ENCODE measurements at places on chromosomes 11 and 22.

DNA sequence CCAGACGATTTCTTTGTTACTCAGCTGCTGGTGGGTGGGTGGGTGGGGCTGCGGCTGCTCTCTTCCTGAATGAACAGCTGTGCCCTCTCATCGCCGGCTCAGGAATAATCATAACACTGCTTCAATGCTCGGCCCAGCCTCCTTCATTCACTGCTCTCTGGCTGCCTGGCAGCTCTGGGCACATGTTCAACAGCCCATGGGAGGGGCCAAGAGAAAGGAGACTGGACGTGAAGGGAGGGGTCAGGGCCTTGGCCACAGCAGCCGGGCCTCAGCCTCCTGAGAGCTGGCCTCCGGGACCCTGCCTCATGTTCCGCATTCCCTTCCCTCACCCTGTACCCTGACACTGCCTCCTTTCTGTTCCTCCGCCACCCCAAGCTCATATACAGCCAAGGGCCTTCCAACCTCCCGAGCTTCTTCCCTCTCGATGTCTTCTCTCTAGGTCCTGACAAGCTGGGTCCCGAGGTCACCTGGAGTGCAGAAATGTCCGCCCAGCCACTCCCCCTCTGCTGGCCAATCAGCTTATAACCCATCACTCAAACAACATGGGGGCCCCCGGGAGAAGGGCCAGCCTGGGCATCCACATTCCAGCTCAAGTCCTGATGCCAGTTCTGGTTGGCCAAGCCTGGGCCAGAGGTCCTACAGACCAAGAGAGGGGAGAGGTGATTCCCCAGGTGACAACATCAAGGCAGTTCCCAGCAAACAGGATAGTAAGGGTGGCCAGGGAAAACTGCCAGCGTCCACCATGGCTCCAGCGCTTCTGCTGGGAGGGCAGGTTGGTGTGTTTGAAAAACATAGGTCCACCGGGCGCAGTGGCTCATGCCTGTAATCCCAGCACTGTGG is 3.2 kb upstream of the CSDC2 start:
- DNase-seq, result no peak

- DNase-seq, result no peak
Measured at GRCh38 chr11:66160709-66161108, 90.6 kb downstream of the PACS1 start.

GRCh38 chr11:82930734-82931133 is 29.2 kb downstream of the DDIAS start:
- no peak for DNase-seq

DNA sequence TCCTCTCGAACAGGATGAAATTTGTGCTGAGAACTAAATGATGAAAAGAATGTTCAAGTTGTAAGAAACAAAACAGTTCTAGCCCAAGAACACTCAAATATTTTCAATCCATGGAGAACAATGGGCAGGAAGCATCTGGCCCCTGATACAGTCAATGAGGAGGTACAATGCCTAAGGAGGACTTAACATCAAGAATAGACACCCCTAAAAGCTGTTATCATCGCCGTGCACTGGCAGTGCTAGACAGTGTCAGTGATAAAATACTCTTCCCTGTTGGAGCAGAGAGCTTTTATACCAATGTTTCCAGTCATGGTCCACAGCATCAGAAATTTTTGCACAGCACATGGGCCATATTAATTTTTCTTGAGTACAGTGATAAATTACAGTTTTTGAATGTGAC is 20.2 kb upstream of the VSTM5 start:
- no peak for DNase-seq

DNA sequence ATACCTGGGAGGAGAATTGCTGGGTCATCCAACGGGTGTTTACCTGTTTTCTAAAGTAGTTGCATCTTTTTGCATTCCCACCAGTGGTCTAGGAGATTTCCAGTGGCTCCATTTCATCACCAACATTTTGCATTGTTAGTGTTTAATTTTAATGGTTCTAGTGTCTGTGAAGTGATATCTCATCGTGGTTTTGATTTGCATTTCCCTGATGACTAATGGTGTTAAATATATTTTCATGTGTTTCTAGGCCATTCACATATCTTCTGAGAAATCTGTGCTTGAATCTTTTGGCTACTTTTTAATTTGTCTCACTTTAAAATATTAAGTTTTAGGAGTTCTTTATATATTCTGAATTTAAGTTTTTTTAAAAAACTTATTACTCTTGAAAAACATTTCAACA is 439.6 kb downstream of the TMEM135 start:
- no peak for DNase-seq

GRCh38 chr22:25068707-25069106 is 116.2 kb downstream of the KIAA1671 start:
- DNase-seq, result no peak

DNA sequence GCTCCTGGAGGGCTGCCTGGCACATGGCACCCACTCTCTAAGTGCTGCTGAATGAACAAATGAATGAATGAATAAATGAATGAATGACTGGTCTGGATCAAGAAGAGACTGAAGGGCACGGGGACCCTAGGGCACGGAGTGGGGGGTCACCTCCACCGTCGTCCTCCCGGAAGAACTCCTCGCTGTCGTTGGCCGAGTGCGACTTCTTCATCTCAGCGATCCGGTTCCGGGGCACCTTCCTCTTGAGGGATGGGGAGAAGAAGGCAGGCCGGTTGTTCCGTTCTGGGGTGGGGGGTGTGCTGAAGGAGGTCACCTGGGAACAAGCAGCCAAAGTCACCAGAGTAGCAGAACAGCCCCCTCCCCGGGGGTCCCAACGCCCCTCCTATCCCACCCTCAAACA is 36.0 kb downstream of the NUP50 start:
- DNase-seq, result no peak

- no peak for DNase-seq
Measured at GRCh38 chr11:108887436-108888238, 222.8 kb downstream of the DDX10 start.

DNA sequence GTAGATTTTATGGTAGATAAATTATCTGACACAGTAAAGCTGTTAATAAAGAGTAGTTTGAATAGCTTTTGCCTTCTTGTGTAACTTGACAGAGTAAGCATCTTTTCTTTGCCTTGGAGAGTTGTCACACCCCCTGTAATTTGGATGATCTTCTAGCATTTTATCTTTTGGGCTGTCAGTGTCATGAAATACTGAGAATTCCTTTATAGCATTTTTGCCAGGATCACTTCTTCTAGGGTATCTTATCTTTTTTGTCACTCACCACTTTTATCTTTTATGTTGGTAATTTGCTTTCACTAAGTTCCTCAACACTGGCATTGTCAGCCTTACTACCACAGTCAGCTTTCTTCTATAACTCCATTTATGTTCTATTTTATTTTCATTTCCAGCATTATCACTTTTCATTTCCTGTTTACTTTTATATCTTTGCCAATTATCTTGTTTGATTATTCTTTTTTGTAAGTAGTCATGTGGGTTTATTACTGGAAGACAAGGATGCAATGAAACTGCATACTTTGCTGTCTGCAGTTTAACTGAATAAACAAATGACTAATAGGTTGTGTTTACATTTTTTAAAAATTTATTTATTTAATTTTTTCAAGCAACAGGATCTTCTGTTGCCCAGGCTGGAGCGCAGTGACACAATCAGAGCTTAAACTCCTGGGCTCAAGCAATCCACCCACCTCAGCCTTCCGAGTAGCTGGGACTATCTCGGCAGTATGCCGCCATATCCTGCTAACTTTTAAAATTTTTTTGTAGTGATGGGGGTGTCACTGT is 28.1 kb upstream of the ACAT1 start:
- no peak for DNase-seq

DNA sequence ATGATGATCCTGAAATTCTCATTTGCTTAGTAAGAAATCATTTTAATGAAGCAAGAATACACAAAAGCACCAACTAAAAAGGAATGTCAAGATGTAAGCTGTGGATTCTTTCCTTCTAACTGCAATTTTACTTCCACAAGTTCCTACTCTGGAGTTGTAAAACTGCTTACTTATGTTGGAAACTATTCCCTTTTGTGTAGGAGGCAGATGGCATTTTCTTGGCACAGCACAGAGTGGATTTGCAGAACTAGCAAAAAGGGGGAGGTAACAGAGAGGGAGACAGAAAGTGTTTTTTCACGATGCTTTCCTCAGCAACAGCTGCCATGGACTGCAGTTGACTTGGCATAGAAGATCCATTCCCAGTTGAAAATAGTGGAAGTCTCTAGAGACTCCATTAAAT is 1112.0 kb upstream of the RAG2 start:
- no peak for DNase-seq

DNA sequence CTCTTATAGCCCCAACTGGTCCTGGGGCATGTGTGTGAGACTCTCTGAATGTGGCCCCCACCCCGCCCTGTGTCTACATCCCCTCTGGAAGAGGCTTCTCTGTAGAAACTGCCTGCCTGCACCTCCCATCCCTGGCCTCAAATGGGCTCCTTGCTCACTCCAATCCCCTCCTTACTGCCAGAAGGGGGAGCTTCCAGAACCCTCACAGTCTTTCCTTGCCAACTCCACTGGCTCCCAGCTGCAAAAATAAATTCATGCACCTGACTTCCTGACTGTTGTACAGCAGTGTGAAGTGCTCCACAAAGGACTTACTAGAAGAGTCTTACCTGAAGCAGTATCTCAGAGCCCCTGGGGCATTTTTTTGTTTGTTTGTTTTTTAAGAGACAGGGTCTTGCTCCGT is 15.2 kb upstream of the SERPIND1 start:
- DNase-seq, result no peak

GRCh38 chr11:70135625-70136059 is 57.5 kb downstream of the ANO1 start:
- no peak for DNase-seq

DNA sequence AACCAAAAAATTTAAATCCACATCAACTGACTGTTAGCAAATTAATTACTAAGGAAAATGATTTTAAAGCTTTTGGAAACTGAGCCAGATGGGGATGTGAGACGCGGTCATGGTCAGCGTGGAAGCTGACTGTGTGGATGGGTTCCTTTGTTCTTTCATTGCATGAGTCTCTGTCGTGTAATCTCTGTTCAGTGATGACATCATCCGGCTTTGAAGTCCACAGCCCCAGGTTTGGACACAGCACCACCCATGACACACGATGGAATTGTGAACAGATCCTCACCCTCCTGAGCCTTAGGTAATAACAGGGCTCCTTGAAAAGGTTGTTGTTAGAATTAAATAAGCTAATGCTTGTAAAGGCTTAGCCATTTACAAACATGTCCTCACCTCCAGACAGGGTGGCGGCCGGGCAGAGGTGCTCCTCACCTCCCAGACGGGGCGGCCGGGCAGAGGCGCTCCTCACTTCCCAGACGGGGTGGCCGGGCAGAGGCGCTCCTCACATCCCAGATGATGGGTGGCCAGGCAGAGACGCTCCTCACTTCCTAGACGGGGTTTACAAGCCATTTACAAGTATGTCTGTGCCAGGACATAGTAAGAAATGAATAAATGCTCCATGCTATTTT is 677.3 kb downstream of the TBC1D22A start:
- DNase-seq, result no peak

GRCh38 chr11:65445604-65446445 is 23.2 kb downstream of the NEAT1 start:
- no peak for DNase-seq

DNA sequence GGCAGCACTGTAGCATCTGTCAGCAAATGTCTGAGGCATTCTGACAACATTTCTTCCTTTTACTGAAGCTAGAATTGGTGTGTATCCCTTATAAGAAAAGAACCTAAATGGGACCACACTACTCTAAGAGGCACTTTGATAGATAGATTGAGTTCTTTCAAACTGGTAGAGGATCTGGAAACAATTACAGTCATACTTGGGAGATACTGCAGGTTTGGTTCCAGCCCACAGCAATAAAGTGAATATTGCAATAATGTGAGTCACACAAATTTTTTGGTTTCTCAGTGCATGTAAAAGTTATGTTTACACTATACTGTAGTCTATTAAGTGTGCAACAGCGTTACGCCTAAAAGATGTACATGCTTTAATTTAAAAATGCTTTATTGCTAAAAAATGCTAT is 96.9 kb downstream of the SBF2 start:
- DNase-seq, result no peak

- no peak for DNase-seq
Measured at GRCh38 chr11:72755713-72756285, 3.6 kb upstream of the ARAP1 start.

- DNase-seq, result no peak
Measured at GRCh38 chr11:37830529-37830928, 1232.5 kb upstream of the RAG2 start.

DNA sequence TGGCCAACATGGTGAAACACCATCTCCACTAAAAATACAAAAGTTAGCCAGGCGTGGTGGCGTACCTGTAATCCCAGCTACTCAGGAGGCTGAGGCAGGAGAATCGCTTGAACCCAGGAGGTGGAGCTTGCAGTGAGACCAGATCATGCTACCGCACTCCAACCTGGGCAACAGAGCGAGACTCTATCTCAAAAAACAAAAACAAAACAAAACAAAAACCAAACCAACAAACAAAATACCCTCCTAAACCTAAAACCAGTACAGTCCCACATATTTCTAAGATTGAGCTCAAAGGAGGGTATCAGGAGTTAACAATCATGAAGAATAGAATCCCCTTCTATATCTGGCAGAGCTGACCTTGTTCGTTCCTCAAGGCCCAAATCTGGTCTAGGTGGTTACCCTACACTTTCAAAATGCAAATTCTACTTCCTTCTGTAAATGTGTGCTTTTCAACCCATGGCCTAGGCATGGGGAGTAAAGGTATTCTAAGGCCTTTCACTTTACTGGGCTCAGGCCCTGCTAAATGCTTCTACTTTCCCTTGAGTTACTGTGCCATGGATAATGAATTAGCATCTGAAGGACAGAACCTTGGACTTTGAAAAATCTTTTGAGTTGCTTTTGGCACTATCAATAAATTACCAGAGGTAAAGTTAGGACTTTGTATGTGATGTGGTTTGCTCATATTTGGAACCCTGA is 10.4 kb upstream of the PPP2R1B start:
- no peak for DNase-seq

- DNase-seq, result no peak
Measured at GRCh38 chr22:33519071-33519973, 401.0 kb downstream of the LARGE1 start.

GRCh38 chr11:77062924-77063323 is 3.8 kb upstream of the CAPN5 start:
- no peak for DNase-seq

All from stimulated activated CD4-positive, alpha-beta T cell treated with anti-CD3 and anti-CD28 coated beads, Interleukin-15, amount 100 ng/mL, for 1 hour (primary cell).